ENCODE measurements at places on chromosomes 1 and 21. TPM values are rescaled to one million over a fixed set of nuclear protein-coding genes. Genes with fewer than 3 reads are reported as not detected.

The HCRTR1 gene
- not detected for total RNA-seq

The INAVA gene
- not detected for total RNA-seq

The CD84 gene
- 17.7 TPM for total RNA-seq

The UTS2 gene
- not detected for total RNA-seq

The CELA3A gene
- not detected for total RNA-seq

The TATDN3 gene
- 16.2 TPM for total RNA-seq

The TRIM17 gene
- 2.8 TPM for total RNA-seq

The ZNF644 gene
- total RNA-seq = 57.7 TPM

The PYHIN1 gene
- total RNA-seq = 11.3 TPM

The HSD17B7 gene
- total RNA-seq = 26.7 TPM

The ATP1A4 gene
- total RNA-seq = not detected

All from activated CD4-positive, alpha-beta T cell treated with anti-CD3 and anti-CD28 coated beads, Interleukin-2, amount 10 ng/mL, durations not matched to agents 24 days and 14 days (primary cell).